ENCODE measurements at places on chromosomes 3 and 15.

DNA sequence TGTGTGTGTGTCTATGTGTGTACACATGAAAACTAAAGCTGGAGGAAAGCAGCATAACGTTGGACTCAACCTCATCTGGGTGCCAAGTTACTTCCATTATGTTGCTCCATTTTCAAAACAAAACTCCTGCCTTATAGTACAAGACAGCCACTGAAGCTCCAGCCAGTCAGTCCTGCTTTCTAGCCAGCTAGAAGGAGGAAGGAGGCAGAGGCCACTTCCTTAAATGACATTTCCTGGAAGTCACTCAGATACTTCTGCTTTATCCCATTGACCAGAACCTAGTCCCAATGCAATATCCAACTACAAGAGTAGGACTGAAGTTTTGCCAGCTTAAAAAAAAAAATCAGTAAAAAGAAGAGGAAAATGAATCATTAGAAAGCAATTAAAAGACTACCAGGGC lies 31.7 kb downstream of the CADPS start:
- no peak for DNase-seq

DNA sequence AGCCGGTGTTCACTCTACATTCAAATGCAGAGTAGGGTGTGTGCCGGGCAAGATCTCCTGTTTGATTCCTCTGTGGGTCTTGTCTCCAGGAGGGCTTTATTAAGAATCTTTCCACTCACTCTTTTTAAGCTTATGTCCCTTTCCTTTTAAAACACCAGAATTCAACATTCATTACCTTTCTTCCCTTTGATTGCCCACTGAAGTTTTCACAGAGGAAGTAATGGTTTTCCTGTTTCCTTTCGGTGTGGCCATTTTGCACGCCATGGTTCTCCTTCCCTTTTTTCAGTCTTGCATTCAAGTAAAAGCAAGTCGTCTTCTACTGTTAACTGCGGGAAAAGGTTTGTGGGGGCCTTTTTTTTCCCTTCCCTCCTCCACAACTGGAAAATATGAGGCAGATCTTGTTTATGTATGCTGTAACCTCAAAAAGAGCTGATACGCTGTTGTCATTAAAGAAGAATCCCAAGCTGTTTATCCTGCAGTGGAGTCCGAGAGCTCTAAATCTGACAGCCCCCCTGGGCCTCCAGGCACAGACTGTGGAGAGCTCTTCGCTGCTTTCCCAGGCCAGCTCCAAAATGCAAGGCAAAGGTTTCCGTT lies 40.5 kb downstream of the FILIP1L start:
- DNase-seq, result no peak

DNA sequence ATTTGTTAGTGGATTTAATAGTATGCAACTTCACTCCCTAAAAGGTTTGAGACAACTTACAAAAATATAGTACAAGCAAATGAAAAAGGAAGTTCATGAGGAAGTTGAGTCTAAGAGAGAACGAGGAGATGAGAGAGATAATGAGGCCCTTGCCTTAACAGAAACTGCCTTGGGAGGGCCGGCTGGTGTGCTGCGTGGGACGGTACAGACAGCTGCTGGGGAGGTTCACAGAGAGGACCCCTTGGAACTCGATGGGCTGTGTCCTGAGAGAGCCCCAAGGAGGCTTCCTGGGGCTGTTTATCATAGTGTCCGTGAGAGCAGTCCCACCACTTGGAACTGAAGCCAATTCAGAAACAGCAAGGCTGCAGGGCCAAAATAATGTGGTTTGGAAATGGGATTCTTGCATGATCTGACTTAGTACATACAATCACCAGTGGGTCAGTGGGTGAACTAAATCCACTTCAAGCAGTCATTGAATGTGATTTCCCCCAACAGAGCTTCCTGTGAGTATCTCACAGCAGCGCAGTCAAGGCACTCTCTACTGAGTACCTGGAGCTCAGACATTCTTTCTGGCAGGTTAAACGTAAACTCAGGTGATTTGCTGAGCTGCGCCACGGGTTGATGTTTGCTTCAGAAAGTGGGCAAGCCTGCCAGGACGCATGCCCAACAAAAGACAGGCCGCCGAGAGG lies 90.8 kb downstream of the CRTC3 start:
- no peak for DNase-seq

DNA sequence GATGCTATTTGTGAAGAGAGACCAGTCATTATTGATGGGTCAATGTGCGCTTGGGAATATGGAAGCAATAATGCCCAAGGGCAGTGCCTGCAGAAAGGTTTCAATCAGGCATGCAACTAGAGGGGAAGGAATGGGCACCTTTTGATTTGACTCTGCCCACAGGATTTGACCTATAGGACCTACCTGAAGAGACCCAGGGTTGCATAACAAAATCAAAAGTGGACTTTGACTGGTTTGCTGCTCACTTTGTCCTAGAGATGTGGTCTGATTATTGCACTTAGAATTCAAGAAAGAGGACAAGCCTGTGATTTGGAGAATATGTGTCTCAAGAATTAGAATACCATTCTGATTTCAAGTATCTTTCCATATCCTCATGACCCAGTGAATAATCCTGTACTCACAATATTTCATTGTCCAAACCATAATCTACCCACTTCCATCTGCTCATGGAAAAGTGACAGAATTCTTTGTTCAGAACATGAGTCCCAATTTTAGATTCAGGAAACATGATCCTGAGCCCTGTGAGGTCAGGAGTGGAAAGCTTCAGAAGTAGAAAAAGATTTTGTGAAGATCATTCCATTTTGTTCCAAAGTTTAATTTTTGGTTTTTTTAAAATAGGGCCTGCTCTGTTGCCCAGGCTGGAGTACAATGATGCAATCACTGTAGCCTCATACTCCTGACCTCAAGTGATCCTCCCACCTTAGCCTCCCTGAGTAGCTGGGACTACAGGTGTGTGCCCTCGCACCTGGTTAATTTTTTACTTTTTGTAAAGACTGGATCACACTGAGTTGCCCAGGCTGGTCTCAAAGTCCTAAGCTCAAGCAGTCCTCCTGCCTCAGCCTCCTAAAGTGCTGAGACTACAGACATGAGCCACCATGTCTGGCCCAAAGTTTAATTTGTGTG lies 151.3 kb upstream of the NR2E3 start:
- DNase-seq, result peak; percentile 42

DNA sequence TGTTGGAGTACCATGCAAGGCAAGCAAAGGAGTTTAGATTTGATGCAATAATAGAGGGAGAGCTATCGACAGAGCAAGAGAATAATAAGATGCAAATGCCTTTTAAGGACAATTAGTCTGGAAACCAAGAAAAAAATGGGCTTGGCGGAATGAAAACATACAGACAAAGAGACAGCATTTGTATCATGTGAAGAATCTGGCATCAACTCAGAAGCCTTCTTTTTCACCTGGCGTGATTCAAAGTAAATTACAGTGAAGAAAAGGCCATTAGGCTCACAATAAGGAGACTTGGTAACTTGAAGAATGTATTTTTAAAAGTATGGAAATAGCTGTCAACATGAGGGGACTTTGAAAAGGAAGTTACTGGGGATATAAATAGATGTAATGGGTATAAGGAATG lies 521.2 kb upstream of the GOLIM4 start:
- no peak for DNase-seq

DNA sequence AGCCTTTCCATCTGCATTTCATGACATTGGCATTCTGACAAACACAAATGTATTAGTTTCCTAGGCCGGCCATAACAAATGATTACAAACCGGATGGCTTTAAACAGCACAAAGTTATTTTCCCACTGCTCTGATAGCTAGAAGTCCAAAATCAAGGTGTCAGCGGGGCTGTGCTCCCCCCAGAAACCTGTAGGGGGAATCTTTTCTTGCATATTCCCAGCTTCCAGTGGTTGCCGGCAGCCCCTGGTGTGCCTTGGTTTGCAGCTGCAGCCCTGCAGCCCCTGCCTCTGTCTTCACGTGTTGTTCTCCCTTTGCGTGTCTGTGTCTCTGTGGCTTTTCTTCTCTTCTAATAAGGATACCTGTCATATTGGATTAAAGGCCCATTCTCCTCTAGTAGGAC lies 79.0 kb upstream of the CDV3 start:
- DNase-seq, result no peak

DNA sequence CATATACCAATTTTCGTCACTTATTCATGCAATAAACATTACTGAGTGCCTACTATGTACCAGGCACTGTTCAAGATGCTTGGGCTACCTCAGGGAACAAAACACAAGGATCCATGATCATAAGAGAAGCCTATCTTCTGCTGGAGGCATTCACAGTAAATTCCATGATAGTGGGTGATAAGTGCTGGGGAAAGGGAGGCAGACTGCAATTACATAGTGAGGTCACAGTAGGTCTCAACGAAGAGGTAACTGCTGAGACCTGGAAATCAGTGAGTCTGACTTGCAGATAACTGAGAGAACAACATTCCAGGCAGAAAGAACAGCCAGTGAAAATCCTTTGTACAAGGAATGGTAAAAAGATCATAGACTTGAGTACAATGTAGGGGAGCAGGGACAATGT lies 33.6 kb downstream of the RAF1 start:
- no peak for DNase-seq

DNA sequence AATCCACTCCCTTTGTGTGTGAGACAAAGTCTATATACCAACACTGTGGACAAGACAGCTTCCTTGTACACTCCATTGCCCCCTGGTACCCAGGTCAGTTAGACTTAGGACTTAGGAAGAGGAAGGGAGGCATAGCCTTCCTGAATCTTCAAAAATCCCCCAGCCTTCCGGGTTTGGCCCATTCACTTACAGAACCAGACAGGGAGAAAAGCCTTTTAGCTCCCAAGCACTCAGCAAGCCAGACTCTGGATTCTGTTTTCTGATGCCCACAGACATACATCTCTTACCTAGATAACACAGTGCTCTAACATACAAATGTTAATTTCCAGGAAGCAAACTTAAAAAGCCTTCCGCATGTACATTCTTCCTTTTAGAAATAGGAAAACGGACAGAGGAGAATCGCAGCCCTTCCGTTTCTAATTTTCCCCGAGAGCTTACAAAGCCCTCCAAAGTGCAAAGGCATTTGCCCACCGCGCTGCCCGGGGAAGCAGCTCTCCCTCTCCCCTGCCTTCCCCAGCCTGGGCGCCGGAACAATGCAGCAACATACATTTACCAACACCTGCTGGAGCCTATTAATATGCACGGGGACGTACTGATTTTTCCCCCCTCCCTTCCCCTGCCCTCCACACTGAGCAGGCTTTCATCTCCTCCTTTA lies 442.0 kb downstream of the MAGI1 start:
- no peak for DNase-seq

DNA sequence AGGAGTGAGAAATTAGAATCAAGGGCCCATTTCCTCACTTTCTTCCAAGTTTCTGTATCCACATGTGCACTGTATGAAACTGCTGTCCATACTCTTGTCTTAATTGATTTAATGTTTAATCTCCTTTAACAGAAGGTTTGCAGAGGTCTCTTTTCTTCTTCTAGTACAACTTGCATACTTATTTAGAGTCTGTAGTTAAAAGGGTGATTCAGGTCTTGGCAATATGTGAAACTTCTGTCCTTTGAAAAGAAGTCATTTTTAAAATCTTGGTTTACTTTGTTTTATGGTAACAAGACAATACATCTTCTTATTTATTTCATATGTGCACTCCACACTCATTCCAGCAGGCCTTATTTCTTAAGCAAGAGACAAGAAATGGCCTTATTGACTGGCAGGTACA lies 25.8 kb downstream of the TMEM45A start:
- DNase-seq, result no peak

GRCh38 chr3:134929976-134930375 lies 134.9 kb downstream of the EPHB1 start:
- no peak for DNase-seq

DNA sequence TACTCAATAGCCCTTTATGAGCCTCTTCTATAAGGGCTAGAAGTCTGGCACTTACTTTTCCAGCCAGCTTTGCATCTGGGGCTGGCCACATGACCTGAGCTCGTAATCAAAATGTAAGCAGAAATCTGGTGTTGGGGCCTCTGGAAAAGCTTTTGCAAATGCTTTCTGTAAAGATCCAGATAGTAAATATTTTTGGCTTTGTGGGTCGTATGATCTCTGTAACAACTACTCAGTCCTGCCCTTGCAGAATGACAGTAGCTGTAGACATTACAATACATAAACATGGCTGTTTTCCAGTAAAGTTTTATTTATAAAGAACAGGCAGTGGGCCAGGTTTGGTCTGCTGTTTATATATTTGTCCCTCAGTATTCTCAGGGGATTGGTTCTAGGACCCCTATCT lies 46.2 kb upstream of the THRB start:
- DNase-seq, result no peak

DNA sequence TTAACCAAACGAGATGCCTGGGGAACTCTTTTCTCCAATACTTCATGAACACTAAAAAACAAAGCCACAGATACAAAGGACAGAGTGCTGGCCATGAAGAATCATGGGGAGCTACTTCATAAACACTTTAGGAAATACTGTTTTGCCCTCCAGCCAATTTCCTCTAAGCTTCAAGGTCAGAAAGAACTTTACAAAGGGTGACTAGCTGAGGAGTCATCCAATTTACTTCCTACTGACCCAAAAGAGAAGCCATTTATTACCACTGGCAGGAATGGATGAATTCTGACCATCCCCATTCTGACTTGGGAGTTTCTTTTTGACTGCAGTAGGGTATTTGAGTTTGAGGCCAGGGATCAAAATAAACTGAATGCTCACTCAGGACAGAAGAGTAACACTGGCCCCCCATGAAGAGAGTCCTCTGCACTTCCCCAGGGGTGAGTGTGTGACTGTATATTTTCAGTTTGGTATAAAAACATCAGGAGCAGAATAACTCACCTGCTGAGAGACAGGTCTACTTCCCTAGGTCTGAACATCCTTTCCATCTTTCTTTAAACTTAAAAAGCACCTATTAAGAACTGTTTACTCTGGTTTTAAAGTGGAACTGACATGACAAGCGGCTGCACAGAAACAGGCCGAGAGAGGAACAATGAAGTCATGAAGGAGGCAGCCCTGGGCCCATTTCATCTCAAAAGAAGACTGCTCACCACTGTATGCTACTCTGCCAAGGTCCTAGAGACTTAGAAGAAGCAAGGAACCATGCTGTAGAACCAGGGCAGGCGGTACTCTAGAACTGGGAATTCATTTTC lies 203.6 kb downstream of the TNIK start:
- DNase-seq, result peak; percentile 47

GRCh38 chr3:146187334-146187950 lies 26.5 kb upstream of the PLOD2 start:
- DNase-seq, result peak; percentile 33

DNA sequence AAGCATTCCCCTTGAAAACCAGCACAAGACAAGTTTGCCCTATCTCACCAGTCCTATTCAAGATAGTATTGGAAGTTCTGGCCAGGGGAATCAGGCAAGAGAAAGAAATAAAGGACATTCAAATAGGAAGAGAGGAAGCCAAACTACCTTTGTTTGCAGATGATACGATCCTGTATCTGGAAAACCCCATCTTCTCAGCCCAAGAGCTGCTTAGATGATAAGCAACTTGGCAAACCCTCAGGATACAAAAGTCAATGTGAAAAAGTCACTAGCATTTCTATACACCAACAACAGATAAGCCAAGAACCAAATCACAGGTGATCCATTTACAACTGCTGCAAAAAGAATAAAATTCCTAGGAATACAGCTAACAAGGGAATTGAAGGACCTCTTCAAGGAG lies 403.7 kb upstream of the AZI2 start:
- no peak for DNase-seq

DNA sequence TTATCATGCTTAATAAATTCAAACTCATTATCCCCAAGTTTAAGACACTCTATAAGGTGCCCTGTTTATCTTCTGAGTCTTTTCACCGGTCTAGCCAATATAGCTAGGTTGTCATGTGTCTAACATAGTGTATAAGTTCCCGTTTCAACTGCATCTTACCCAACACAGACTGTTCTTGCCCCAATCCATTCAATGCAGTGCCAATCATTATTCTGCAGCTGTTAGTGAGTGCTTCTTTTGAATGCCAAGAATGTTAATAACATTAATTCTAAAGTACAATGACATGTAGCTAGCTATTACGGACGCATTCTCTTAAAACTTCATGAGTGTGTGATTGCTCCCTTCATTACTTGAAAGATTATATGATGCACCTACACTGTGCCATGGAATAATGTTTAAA lies 646.4 kb upstream of the NR2F2 start:
- DNase-seq, result no peak

All from COLO829 (cell line).